BJ (cell line): ENCODE measurements at places on chromosomes 4 and X.

DNA sequence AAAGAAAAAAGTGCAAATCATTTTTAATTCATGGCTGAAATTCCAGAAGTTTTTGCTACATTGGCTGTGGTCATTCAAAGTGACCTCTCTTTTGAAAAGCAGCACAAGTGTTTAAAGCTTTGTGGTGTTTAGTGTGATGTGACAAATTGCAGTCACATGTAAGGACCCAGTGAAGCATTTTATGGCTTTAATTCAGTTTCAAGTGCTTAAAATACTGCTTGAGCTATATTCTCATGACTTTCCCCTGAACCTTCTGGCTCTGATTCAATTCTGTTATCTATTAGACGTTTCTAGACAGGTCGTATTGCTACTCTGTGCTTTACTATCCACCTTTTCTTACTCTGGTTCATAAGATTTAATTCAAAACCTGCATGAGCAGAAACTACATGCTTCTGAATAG lies 105.8 kb downstream of the FAT4 start:
- no peak for DNase-seq

- DNase-seq: no peak
Observed at GRCh38 chr4:2792711-2793585, at the start of gene SH3BP2. TSS of gene SH3BP2 (plus strand) at chr4:2793085. CDS start at chr4:2820618, 27,533 bp downstream.

- no peak for DNase-seq
Observed at GRCh38 chrX:39953879-39954278, 143.9 kb downstream of the BCOR start.

DNA sequence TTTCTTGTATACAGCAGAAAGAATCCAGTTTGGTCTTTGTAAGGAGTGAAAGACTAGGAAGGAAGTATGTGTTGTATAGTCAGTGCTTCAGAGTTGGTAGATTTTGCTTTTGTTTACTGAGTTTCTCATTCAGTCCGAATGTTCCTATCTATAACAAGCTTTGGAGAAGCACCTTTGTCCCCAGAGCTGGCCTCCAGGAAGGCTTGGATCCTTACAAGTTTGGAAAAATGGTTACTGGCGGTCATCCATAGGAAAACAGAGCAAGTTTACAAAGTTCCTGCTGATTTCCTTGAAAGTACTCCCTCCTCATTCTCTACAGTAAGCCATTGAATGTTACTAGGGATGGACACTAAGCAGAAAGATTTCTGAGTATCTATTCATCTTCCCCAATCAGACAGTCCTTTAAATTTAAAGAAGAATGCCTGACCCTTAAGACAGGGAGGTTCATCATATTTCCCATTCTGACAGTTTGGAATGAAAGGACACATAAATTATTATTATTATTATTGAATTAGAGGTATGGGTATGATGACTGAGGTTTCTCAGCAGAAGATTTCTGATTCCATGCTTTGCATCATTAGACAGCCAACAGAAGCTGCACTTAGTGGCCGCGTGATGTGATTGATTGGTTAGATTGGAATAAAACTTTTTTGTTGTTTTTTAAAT lies 35.8 kb downstream of the FAT4 start:
- no peak for DNase-seq

- DNase-seq: no peak
Observed at GRCh38 chr4:56786955-56787354, 34.5 kb downstream of the SPINK2 start.

- no peak for DNase-seq
Observed at GRCh38 chr4:101114936-101115372, 232.4 kb downstream of the PPP3CA start.

DNA sequence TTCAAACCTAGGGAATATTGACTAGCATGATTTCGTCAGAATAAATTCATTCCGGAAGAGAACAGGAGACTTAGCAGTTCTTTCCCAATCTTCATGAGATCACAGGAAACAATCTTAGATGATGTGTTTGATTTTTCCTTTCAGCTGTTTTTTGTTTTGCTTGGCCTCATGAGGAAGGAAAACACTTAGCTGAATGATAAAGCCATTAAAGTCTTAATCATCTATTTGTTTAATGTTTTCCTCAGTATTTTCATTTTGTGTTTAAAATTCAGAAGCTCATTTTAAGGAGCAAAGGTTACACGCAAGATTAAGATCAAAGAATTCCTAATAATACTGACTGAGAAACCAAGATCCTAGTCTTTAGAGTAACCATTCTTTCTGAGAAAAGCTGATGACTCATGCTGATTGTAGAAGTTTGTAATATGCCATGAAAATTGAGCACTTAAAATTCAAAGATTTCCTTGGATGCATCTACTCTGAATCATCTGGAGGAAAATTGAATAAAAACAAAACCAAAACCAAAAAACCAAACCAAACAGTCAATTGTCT lies 15.4 kb upstream of the TBC1D19 start:
- peak; percentile 97 for DNase-seq

DNA sequence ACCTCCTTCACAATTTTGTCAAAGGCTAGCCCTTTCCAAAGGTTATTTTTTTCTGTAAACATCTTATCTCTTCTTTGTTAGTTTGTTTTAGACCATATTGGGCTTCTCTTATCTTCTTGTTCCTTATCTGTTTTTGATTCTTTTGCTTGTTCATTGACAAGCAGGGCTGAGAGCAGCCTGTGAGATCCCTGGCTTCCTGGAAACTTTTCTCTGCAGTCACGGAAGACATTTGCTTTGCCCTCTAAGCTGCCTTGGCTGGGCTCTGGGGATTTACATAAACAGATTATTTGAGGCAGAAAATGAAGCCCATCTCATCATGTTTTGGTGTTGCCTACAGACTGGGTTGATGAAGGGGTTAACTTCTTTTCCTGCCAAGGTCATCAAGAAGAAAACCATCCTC lies 157.4 kb upstream of the AMOT start:
- DNase-seq: no peak

DNA sequence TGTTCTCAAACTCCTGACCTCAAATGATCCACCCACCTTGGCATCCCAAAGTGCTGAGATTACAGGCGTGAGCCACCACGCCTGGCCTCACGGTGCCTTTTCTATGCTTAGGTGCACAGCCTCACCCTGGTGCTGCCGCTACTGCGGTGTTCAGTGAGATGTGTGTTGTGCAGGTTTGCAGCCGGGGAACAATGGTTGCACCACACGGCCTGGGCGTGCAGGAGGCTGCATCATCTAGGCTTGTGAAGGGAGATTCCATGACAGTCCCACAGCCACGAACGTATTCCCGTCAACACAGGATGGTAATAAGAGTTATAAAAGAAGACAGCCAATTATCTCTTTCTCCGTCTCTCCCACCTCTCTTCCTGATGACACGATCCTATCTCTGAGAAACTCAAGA lies 22.0 kb downstream of the CPLX1 start:
- DNase-seq: no peak

DNA sequence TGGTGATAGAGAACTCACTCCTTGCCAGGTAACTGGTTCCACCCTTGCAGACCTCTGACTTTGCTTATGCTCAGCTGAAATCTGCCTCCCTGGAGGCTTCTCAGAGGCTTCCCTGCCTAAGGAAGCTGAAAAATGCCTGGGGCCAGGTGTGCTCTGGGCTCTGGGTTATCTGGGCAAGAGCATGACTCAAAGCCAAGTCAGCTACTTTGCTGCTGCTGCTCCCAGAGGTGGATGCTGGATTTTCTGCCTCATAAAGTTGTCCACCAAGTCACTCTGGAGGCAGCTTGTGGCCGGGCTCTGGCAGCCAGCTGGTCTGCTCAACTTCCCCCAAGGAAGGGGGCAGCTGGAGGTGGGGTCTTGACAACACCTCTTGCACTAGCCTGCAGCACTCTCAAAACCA lies 132.7 kb downstream of the PJA1 start:
- no peak for DNase-seq

DNA sequence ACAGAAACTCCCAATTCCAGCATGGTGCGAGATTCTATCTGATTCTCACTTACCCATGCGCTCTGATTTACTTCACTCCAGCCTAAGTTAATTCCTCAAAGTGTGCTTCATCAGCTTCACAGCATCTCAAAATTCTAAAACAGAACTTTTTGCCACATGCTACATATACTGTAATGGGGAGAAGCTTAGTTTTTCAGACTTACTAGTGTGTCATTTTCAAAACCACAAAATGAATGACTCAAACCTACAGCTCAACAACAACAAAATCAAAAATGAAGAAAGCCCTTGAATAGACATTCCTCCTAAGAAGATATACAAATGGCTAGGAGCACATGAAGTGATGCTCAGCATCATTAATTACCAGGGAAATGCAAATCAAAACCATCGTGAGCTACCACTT lies 14.9 kb downstream of the IRF2 start:
- no peak for DNase-seq

DNA sequence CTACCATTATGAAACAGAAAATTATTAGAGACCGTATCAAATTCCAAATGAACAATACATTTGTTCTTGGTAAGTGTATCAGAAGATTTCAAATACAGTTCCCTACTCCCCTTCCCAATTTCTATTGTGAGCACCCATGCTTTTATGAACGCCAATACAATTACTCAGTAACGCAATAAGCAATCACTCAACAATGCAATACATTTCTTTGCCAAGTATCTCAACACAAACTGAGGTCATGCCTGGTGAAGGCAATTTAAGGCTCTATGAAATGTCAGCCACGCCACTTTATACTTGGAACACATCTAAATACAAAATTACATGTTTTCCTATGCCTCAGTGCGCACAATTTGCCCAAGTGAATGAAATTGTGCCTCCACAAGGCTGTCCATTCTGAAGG lies 712 bp downstream of the PNPLA4 start:
- no peak for DNase-seq

DNA sequence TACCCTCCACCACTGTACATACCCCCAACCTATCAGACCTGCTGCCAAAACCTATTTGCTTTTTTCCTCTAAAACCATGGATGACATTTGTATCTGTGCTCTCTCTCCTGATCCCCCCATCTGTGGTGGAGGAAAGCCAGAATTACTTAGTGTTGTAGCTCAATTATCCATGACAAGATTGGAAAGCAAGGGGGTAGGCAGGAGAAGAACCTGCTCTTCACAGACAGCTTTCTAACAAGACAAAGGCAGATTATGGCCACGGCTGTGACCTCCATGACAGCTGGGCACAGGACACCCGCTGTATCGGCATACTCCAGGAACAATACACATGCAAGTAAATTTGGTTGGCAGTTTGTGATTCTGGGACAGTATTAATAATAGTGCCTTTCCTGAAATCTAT lies 186.7 kb downstream of the ENOX2 start:
- no peak for DNase-seq

DNA sequence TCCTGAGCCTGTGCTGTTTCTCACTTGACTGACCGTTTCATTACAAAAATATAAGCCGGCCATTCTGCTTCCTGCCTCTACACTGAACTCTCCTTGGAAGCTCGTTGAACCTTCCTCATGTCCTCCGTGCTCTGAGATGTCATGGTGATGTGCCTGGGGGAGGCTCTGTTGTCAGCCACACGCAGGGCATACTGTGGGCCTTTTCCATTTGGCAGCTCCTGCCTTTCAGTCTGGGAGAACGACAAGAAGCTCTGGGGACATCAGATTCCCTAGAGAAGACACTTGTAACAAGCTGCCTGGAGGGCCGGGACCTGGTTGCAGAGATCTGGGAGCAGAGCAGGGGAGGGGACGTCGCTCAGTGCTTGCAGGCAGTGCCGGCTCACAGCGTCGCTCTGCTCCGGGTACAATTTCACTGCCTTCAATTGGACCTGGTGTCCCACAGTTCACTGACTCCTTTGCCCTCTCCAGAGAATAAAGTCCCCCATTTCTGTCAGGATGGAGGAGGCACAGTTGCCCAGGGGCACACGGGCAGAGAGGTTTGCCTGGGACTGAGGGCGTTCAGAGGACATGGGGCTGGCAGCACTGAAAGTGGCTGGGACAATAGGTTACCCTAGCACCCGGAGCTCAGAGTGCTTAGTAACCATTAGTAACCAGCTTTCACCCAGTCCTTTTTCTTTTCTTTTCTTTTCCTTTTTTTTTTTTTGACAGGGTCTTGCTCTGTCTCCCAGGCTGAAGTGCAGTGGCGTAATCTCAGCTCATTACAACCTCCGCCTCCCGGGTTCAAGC lies 19.1 kb upstream of the MECP2 start:
- DNase-seq: no peak

- DNase-seq: no peak
Observed at GRCh38 chr4:3069661-3070199, 4.6 kb downstream of the HTT-AS start.

GRCh38 chr4:25088093-25088952 lies 57.6 kb upstream of the LGI2 start:
- DNase-seq: no peak

DNA sequence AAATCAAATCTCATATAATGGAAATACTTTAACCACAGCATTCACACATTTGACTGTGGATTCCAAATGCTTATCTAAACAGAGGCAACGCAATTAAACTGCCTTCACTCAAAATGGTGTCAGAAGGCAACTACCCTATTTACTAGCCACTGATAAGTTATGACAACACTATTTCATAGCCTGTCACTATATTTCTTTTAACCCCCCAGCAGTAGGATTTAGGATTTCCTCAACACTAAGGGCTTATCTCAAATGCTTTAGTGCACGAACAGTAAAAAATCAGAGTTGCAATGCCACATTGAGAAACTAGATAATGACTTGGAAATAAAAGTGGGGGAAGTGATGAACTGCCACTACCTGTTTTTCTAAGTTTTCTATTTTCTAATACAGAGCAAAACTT lies 66.7 kb downstream of the DHX15 start:
- no peak for DNase-seq

DNA sequence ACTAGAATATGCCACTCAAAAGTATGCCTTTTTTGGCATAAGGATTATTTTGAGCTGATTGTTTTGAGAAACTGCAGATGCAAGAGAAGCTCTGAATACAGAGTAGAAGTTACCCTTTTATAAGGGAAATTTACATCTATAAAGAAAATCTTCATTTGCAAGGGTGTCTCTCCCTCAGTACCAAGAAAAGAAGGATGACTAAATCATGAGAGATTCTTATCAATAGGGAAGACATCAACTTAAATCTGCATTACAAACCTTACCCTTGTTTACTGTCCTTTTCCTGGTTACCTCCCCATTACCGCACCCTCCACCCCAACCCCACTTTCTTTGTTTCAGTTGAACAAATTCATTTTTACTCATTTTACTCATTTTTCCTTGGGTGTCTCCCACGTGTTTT lies 62.5 kb downstream of the RLIM start:
- DNase-seq: no peak

DNA sequence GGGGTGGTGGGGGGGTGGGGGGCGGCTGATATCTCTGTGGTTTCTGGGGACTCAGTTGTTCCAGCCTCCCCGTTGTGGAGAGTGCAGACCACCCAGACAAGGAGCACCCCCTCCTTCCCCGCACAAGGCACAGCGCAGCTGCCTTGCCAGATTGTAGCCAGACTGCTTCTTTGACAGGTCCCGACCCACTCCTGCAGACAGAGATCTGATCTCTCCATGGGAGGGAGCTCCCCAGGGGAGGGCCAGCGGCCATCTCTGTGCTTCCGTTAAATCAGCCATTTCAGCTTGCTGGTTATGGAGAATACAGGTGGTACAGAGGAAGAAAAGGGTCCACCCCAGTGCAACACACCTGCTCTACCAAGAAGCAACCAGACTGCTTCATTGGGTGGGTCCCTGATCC lies 80.8 kb downstream of the FGF16 start:
- DNase-seq: no peak

DNA sequence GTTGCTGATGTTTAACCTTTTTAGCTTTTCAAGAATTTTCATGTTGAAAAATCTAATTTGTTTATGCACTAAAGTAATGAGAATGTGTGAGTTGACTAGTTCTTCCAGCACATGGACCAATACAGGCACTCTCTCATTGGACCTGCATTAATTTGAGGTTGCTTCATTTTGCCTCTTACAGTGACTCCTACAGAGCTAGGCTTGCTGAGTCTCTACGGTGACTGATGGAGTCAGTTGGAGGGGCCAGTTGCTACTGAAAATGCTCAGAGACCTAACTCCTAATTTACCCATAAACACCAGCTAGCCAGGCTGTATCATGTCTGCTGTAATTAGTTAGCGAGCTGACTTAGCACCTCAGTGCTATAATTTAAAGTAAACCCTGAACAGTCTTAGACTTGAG lies 10.9 kb downstream of the MTHFD2L start:
- DNase-seq: no peak
